Activated T-cell treated with anti-CD3 and anti-CD28 coated beads, Interleukin-2, amount 50 U/mL, for 72 hours (primary cell): ENCODE measurements at places on chromosomes 7 and 10. TPM values are rescaled to one million over a fixed set of nuclear protein-coding genes. Genes with fewer than 3 reads are reported as not detected.

GIMAP1 gene
- total RNA-seq = 5.5 TPM

DNA sequence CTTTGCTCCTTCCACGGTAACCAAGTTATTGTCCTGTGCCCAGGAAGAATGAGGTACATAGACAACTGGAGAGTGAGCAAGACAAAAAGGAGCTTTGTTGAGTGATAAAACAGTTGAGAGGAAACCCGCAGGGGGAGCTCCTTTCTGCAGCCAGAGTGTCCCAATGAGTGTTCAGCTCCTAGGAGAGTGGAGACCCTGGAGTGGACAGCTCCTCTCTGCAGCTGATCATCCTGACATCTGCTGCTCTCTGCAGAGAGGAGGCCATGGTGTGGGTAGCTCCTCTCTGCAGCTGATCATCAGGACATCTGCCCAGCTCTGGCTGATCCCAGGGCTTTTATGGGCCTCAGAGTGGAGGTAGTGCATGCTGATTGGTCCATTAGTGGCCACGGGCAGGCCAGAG, 53.4 kb upstream of the PCDH15 start:
- H3K4me3 ChIP-seq = no peak overlapping the region
- H3K27ac ChIP-seq = no peak overlapping the region
- no peaks in the 10 kb centered on the region for H3K4me1 ChIP-seq
- H3K36me3 ChIP-seq = no peaks in the 10 kb centered on the region

- peaks cover 22% of the 10 kb centered on the region for H3K36me3 ChIP-seq
- peak overlapping the region; percentile 88 for H3K27ac ChIP-seq
- H3K27me3 ChIP-seq = no peaks in the 10 kb centered on the region
- DNase-seq = no peak
These were observed 100.7 kb upstream of the AFAP1L2 start for GRCh38 chr10:114504769-114505579.

DNA sequence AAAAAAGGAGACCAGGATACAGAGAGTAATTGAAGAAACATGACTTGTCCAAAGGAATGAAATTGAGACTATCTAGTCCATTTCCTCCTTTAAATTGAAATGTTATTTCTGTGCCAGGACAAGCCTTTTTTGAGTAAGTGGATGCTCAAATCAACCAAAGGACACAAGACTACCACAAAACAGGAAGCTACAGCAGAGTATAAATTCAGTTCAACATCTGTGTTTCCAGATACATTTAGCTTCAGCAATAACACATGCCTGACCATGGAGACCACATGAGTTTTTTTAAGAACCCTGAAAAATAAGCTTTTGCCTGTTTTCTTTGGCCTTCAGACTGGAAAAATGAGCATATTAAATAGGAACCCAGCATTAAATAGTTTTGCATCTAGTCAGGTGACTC, 707.5 kb downstream of the ZWINT start:
- DNase-seq = no peak
- H3K27me3 ChIP-seq = no peaks in the 10 kb centered on the region
- no peak overlapping the region for H3K4me3 ChIP-seq
- no peaks in the 10 kb centered on the region for H3K4me1 ChIP-seq
